NCI-H1436 treated with DMSO at 0.1 percent for 48 hours (cell line): ENCODE measurements at places on chromosomes 16 and 17.

GRCh38 chr17:15342460-15342859 is 1.1 kb upstream of the TEKT3 start:
- DNase-seq = no peak

- DNase-seq = no peak
Measured at GRCh38 chr17:69012895-69013805, 47.6 kb downstream of the ABCA9 start.

DNA sequence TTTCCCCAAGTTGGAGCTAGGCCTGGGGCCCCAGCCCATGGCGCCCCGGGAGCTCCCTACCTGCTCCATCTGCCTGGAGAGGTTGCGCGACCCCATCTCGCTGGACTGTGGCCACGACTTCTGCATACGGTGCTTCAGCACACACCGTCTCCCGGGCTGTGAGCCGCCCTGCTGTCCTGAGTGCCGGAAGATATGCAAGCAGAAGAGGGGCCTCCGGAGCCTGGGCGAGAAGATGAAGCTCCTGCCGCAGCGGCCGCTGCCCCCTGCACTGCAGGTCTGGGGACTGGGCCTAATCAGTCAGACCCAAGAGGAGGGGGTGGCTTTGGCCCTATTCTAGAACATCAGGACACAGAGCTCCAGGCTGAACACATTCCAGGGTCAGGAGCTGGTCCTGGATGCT is 1.5 kb downstream of the RNF112 start:
- no peak for DNase-seq

DNA sequence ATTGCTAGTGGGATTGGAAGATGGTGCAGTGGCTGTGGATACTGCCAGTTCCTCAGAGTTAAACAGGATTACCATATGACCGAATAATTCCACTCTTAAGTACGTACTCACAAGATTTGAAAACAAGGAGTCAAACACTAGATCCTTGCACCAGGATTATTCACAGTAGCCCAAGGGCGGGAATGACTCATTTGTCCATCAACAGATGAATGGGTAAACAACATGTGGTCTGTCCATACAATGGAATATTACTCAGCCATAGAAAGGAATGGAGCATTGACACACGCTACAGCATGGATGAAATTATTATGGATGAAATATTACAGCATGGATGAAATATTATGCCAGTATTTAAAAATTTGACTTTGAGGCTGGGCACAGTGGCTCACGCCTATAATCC is 9.1 kb upstream of the MAPK8IP3 start:
- DNase-seq = no peak

DNA sequence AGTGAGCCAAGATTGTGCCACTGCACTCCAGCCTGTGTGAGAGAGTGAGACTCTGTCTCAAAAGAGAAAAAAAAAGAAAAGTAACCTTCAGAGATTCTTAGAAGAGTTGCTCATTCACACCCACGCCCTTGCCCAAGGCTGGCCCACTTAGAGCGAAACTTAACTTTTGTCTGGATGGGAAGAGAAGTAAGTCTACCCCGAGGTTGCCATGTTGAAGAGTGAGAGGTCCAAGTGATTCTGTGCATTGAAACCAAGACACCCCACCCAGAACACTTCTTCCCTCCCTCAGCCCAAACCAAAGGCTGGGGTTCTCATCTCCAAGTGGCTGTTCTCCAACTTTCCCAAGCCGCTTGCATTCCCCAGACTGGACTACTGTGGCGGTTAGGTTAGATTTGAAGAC is 2.4 kb upstream of the CISD3 start:
- no peak for DNase-seq

DNA sequence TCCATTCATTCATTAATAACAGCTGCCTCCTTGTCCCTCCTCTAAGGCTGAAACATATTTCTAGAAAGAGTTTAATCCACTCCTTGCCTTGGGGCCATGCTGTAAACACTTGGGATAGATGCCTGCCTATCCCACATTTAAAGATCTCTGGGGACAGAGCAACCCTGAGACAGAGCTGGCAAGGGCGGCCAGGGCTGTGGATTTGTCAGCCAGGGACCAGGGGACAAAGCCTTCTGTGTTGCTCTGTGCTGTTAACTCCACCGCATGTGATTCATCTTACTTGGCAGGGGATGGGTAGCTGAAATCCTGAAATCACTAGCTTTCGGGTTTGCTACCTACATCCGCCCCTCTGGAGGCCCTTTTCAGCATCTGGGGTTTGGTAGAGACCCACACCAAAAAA is 392.9 kb downstream of the SLC39A11 start:
- DNase-seq = no peak

DNA sequence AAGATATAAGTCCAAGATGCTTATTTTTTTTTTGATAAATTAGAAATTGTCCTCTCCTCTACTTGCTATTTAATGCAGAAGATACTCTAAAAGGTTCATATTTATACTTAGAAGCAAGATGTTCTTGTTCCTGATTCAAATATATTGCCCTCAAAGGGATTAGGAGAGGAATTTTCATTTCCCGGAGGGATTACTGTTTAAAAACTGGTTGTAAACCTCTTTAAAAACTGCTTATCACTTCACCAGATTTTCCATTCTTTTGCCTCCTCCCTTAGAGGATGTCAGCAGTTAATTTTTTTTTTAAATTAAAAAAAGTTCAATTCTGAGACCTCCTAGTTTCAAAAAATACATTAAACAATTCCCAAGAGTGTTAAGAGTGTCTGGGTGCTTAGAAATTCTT is 2.8 kb downstream of the TENT4B start:
- DNase-seq = no peak

DNA sequence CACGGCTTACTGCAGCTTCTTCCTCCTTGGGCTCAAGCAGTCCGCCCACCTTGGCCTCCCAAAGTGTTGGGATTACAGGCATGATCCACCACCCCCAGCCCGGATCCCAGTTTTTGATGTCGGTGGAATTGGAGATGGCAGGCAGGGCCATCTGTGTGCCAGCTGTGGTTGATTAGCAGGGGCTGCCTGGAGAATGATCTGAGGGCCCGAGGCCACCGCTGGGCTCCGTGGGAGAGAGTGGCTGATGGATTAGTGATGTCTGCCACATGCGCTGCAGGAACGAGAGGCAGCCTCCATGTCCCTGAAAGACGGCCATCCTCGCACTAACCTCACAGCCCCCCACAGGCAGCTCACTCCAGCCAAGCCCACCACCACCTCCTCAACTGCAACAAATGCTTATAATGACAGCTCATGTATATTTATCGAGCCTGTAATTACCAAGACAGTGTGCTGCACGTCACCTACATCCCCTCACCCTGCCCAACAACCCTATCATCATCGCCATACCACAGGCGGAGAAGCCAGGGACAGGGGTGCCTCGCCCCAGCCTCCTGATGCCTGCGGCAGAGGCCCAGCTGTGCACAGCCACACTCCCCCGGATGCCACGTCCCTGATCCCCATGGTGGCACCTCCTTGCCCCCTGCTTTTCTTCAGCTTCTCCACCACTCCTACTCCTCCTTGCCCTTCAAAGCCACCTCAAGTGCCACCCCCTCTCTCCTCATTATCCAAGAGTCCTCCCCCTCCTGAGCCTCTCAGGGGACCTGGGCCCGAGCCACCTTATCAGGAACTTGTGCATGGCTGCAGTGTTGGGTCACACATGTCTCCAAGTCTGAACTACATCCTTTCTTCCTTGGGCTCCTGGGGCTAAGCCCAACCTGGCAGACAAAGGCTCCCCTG is 33.2 kb downstream of the ACTG1 start:
- DNase-seq = no peak

- no peak for DNase-seq
Measured at GRCh38 chr17:7548585-7549400, at the start of gene TNFSF12. Gene TNFSF12 (plus strand): TSS chr17:7549058. CDS start chr17:7549154, 96 bp downstream.

DNA sequence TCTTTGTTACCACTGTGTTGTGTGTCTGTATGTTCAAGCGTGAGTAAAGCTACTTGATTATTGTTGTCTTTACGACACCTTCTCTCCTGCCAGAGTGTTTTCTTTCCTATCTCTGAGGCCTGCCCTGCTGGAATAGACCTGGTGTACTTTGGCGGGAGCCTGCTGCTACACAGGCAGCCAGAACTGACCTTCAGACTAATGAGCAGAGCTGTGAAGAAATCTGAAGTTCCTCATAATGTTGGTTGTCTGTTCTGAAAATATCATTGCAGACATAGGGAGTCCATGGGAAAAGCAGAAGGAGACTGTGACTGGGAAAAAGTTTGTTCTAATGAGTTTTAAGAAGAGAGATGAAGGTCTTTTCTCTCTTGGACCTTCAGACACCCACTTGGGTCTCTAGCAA is 9.8 kb downstream of the RHOT1 start:
- DNase-seq = no peak

DNA sequence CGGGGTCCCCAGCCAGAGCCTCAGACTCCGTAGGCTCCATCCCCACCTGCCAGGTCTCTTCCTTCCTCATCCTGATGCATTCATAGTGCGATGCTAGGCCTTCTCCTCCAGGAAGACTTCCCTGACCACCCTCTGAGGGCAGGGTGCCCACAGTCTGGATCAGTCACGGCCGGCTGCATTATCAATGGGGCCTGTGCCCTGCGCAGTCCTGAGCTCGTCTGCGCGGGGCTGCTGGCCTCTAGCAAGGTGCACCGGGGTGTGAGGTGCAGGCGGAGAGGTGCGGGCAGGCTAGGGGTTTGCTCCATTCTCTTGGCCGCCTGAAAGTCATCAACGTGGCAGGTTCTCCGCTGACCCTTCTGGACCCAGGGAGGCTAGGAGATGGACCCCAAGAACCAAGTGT is 56.9 kb upstream of the ACSF3 start:
- no peak for DNase-seq

GRCh38 chr17:57092171-57092570 is 7.1 kb downstream of the AKAP1 start:
- DNase-seq = no peak

DNA sequence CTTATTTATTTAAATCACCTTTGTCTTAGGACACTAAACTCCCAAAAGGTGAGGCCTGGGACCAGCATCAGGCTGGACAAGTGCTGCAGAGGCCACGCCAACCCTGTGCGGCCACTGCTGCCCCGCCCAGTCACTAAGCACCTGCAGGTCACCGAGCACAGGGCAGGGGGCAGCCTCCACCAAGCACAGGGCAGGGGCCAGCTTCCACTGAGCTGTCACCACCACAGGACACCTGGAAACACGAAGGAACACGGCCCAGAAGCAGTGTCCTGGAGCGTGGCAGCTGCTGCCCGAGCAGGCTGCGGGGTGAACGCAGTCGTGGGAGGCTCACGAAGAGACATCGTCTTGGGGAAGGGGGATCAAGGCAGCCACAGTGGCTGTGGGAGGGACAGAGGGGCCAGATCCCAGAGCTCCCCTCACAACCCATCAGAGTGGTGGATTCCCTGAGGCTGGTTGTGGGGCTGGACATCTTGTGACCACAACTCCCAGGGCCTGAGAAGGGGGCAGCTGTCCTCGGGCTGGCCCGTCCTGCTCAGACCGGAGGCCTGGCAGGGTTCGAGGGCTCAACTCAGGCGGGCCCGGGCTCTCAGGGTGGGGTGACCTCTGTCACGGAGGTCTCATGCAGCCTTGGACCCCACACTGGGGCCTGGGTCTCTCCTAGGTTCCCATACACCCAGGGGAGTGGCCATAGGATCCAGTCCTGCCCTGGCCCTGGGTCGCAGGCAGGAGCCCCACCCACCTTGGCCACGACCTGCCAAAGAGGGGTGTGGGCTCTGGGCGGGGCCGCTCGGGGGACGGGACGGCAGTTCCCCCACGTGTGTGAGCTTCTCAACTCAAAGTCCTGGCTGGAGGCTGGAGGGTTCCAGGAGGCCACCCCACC is 18.7 kb downstream of the RAB40B start:
- DNase-seq = no peak

GRCh38 chr17:82662711-82663261 is 14.5 kb upstream of the WDR45B start:
- no peak for DNase-seq

DNA sequence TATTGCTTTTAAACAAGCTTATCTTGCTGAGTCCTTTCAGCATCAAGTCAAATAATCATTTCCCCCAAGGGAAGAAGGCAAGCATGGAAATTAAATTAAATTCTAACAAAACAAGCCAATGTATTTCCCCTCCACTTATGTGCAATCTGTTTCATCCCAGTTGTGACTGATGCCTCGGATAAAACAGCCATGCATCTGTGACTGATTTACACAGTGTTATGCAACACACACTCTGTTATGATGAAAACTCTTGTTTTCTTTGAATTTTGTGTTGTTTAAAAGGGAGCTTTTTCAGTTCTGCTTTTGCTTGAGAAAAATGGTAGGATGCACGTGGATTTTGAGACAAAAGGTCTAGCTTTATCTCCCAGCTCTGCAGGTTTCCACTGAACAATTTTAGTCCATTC is 32.6 kb downstream of the TMEM100 start:
- no peak for DNase-seq

GRCh38 chr17:2171702-2172076 is 116.8 kb downstream of the HIC1 start:
- no peak for DNase-seq

- DNase-seq = no peak
Measured at GRCh38 chr17:17837380-17837821, 615 bp upstream of the SREBF1 start.

DNA sequence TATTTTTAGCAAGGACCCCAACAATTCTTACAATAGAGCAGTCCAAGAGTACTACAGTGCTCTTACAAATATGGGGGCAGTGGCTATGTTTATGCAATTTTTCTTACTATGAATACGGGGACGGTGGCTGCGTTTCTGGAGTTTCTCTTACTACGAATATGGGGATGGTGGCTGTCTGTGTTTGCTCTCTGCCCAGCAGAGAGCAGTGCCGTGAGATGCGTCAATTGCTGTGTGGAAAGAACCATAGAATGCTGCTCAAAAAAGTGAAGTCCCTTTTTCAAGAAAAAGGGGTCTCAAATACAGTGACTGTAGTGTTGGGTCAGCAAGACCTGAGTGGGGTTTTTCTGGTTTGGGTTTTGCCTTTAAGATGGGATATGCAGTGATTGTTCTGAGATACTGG is 53.9 kb downstream of the KNOP1 start:
- DNase-seq = no peak

- DNase-seq = no peak
Measured at GRCh38 chr16:12778726-12779125, 25.0 kb downstream of the CPPED1 start.

DNA sequence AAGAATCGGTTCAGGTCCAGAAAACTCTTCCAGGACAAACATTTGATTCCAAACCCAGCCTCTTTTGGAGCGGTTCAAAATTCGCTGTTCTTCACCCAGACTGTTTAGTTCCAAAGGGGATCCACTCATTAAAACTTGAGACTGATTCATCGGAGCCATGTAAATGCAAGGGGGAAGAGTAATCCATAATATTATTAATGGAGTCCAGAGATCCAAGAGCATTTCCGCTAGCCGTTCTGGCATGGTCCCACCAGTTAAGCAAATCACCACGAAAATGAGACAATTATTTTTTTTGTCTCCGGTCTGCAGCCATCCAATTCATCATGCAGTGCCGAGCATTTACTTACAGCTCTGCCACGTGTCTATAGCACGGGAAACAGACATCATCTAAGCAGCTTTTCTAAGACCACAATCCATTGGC is 15.1 kb downstream of the CDH8 start:
- DNase-seq = no peak
